Activated CD4-positive, alpha-beta memory T cell treated with anti-CD3 and anti-CD28 coated beads for 36 hours (primary cell): ENCODE measurements at places on chromosomes 6 and 20.
A peak's percentile ranks its signal among the peaks of the same experiment; 100 is the strongest.

- DNase-seq, result no peak
- H3K27me3 ChIP-seq, result no peaks in the 10 kb centered on the region
- H3K36me3 ChIP-seq, result peaks cover 4% of the 10 kb centered on the region
- H3K27ac ChIP-seq, result no peak overlapping the region
- peaks cover 20% of the 10 kb centered on the region for H3K4me1 ChIP-seq
- H3K4me3 ChIP-seq, result no peak overlapping the region
Measured at GRCh38 chr20:5859608-5860007, 90.7 kb downstream of the TRMT6 start.

- no peaks in the 10 kb centered on the region for H3K27me3 ChIP-seq
- peak; percentile 89 for DNase-seq
- peak within 1 kb of the TSS; percentile 88 for H3K4me3 ChIP-seq
- H3K4me1 ChIP-seq, result peaks cover 42% of the 10 kb centered on the region
Measured at GRCh38 chr20:297098-297924, at the start of gene ZCCHC3. ZCCHC3 (plus strand) TSS chr20:297570; CDS start chr20:297587, 17 bp downstream.

DNA sequence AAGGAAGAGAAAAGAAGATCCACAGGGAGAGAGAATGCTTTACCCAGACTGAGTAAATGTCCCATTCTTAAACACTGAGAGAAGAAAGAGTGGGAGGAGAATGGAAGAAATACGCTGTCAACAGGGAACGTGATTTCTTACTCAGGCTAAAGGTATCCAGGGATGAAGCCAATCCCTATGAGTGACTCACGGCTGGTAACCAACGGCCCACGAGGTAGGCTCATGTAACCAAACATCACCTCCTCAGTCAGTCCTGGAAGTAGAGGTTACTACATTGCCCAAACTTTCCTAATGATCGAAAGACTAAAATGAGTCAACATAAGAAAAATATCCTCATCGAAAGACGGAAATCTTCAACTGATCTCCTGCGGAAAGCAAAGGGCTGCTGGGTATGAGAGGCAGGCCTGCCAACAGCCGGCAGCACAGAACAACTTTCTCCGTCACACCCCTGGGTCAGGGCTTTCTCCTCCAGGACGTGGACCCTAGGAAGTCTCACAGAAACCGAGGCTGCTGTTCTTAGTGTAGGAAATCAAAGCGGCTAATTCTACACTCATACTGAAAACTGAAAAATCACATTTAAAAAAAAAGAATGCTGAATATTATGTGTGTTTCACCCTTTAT, 292.6 kb downstream of the GMDS start:
- H3K4me3 ChIP-seq, result no peak overlapping the region
- peaks cover 11% of the 10 kb centered on the region for H3K36me3 ChIP-seq
- no peak for DNase-seq
- H3K27ac ChIP-seq, result no peak overlapping the region

- H3K27me3 ChIP-seq, result no peaks in the 10 kb centered on the region
- H3K27ac ChIP-seq, result no peak overlapping the region
- DNase-seq, result no peak
- H3K4me3 ChIP-seq, result no peak overlapping the region
- H3K4me1 ChIP-seq, result peaks cover 22% of the 10 kb centered on the region
Measured at GRCh38 chr20:53321596-53321995, 272.0 kb downstream of the ZNF217 start.

GRCh38 chr6:24864343-24864742, 65.6 kb upstream of the ARMH2 start:
- DNase-seq, result no peak
- H3K27ac ChIP-seq, result peak overlapping the region; percentile 72
- H3K27me3 ChIP-seq, result no peaks in the 10 kb centered on the region
- H3K4me1 ChIP-seq, result peaks cover 81% of the 10 kb centered on the region
- no peak overlapping the region for H3K4me3 ChIP-seq

GRCh38 chr20:2164421-2164820, 62.8 kb downstream of the STK35 start:
- no peak overlapping the region for H3K4me3 ChIP-seq
- no peaks in the 10 kb centered on the region for H3K27me3 ChIP-seq
- no peak for DNase-seq
- no peaks in the 10 kb centered on the region for H3K4me1 ChIP-seq
- H3K36me3 ChIP-seq, result no peaks in the 10 kb centered on the region

- H3K27ac ChIP-seq, result no peak overlapping the region
- H3K27me3 ChIP-seq, result peaks cover 21% of the 10 kb centered on the region
- H3K36me3 ChIP-seq, result no peaks in the 10 kb centered on the region
Measured at GRCh38 chr20:24778585-24779031, 170.5 kb upstream of the CST7 start.

DNA sequence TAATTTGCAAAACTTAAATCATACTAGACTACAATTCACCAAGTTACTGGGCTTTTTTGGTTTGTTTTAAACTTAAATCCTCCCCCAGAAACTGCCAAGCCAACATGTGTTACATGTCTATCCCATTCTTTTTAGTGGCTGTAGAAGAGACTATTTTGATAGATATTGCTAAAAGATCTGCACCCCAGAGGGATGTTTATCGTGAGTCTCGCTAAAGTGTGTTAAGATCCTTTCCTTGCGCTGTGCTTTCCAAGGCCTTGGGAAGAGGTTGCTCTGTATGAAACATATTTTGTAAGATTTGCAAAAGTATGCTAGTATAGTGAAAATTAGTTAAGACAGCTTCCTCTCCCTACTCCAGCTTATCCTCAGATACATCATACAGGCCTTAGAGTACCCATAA, 63.0 kb downstream of the GPX5 start:
- H3K36me3 ChIP-seq, result peaks cover 4% of the 10 kb centered on the region
- H3K27me3 ChIP-seq, result peaks cover 74% of the 10 kb centered on the region
- no peak overlapping the region for H3K27ac ChIP-seq
- no peak overlapping the region for H3K4me3 ChIP-seq
- H3K4me1 ChIP-seq, result peaks cover 20% of the 10 kb centered on the region

DNA sequence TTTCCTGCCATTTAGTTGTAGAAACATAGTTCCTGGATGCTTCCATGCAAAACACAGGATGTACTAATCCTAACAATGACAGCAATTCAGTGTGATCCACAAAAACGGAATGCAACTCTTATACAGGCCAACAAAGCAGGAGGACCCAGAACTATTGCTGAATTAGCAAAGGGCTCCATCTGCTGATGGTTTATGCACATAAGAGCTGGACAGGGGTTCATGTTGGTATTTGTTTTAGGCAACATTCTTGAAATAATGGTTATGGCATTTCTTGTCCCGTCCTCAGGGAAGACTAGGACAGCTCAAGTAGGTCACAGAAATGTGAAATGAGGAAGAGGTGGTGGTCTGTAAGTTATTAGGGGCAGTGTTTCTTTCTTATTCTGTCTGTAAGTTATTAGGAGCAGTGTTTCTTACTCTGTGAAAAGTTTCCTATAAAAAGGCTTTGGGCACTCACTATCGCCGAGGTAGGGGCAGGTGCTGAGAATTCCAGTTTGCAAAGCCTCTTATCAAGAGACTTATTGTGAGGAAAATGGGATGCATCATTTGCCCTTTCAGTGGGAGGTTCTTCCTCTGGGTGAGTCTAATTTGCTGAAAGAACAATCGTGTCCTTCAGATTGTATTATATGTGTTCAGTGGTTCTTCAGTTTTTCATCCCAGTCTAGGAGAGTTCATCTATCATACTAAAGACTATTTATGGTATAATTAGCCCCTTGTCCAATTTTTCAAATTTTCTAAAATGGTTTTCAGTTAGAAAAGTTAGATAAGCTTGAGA, 171.1 kb downstream of the MCHR2 start:
- no peaks in the 10 kb centered on the region for H3K36me3 ChIP-seq
- H3K4me3 ChIP-seq, result no peak overlapping the region
- H3K27me3 ChIP-seq, result peaks cover 24% of the 10 kb centered on the region
- H3K27ac ChIP-seq, result no peak overlapping the region

- DNase-seq, result no peak
- no peaks in the 10 kb centered on the region for H3K36me3 ChIP-seq
- H3K4me1 ChIP-seq, result no peaks in the 10 kb centered on the region
- no peak overlapping the region for H3K4me3 ChIP-seq
Measured at GRCh38 chr6:56572788-56573471, 69.8 kb downstream of the DST start.

- H3K4me1 ChIP-seq, result peaks cover 80% of the 10 kb centered on the region
- peaks cover 89% of the 10 kb centered on the region for H3K36me3 ChIP-seq
- no peak for DNase-seq
Measured at GRCh38 chr6:36604090-36605060, 10.2 kb downstream of the SRSF3 start.

GRCh38 chr20:33079259-33079658, at the start of gene BPIFB4:
BPIFB4 (plus strand) TSS chr20:33079643; CDS start chr20:33081527, 1,884 bp downstream.
- DNase-seq, result no peak
- no peak within 1 kb of the TSS for H3K4me3 ChIP-seq
- H3K4me1 ChIP-seq, result peaks cover 3% of the 10 kb centered on the region
- no peak within 1 kb of the TSS for H3K27ac ChIP-seq
- no peaks in the 10 kb centered on the region for H3K36me3 ChIP-seq

GRCh38 chr6:138958595-138958994, 29.5 kb downstream of the REPS1 start:
- H3K36me3 ChIP-seq, result peaks cover 4% of the 10 kb centered on the region
- no peaks in the 10 kb centered on the region for H3K27me3 ChIP-seq
- peaks cover 55% of the 10 kb centered on the region for H3K4me1 ChIP-seq
- H3K27ac ChIP-seq, result no peak overlapping the region
- no peak for DNase-seq
- H3K4me3 ChIP-seq, result no peak overlapping the region

GRCh38 chr6:6645261-6645917, 56.9 kb downstream of the LY86 start:
- no peaks in the 10 kb centered on the region for H3K27me3 ChIP-seq
- H3K27ac ChIP-seq, result no peak overlapping the region
- H3K4me3 ChIP-seq, result no peak overlapping the region

- no peaks in the 10 kb centered on the region for H3K27me3 ChIP-seq
- no peak for DNase-seq
- H3K4me3 ChIP-seq, result no peak overlapping the region
Measured at GRCh38 chr6:134199848-134200606, 117.9 kb downstream of the SGK1 start.

- peaks cover 36% of the 10 kb centered on the region for H3K4me1 ChIP-seq
- no peak for DNase-seq
- peak overlapping the region; percentile 91 for H3K27ac ChIP-seq
- no peaks in the 10 kb centered on the region for H3K27me3 ChIP-seq
- H3K4me3 ChIP-seq, result peak overlapping the region; percentile 97
Measured at GRCh38 chr6:31829633-31830283, 2.2 kb downstream of the HSPA1B start.

GRCh38 chr6:29227235-29227634, 56.5 kb downstream of the OR2J2 start:
- H3K27ac ChIP-seq, result no peak overlapping the region
- no peaks in the 10 kb centered on the region for H3K36me3 ChIP-seq
- no peak for DNase-seq
- H3K4me3 ChIP-seq, result no peak overlapping the region
- peaks cover 24% of the 10 kb centered on the region for H3K27me3 ChIP-seq
- no peaks in the 10 kb centered on the region for H3K4me1 ChIP-seq

DNA sequence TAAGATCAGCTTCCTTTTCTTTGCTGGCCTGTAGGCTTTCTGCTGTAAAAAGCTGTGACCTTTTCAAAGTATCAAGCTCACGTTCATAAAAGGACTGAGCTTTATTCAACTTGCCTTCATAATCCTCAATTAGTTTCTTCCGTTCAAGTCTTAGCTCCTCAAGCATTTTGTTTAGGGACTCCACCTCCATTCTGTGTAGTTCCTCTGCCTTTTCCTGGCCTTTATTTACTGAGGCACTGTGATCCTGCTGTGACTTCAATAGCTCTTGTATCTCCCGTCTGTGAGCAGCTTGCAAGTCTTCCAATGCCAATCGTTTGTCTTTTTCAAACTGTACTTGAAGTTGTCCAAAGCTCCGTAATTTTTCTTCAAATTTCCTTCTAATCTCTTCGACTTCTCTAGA, 54.4 kb downstream of the FAM184A start:
- H3K4me1 ChIP-seq, result no peaks in the 10 kb centered on the region
- no peak overlapping the region for H3K4me3 ChIP-seq
- no peaks in the 10 kb centered on the region for H3K36me3 ChIP-seq
- no peak overlapping the region for H3K27ac ChIP-seq
- DNase-seq, result no peak

- H3K27ac ChIP-seq, result peak overlapping the region; percentile 38
- H3K36me3 ChIP-seq, result peaks cover 20% of the 10 kb centered on the region
- no peak overlapping the region for H3K4me3 ChIP-seq
- H3K27me3 ChIP-seq, result no peaks in the 10 kb centered on the region
- peaks cover 36% of the 10 kb centered on the region for H3K4me1 ChIP-seq
- DNase-seq, result no peak
Measured at GRCh38 chr20:34389206-34389953, 26.3 kb downstream of the ITCH start.

DNA sequence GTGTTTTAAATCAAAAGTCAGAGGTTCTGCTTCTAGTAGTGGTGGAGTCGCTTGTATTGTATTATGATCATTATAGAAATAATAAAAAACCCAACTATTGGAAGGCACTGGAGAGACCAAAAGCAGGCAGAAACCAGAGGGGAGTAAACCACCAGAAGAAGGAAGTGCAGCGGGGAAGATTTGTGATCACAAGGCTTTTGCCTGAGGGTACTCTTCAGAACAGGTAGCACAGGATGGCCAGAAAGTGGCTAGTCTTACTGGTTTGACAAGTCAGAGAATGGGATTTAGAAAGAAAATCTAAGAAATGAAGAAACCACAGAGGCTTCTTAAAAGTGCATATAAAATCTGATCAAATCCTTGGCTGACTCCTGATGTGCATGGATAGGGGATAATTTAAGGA, 24.0 kb downstream of the MAPK13 start:
- no peak overlapping the region for H3K4me3 ChIP-seq
- H3K27ac ChIP-seq, result no peak overlapping the region
- no peaks in the 10 kb centered on the region for H3K27me3 ChIP-seq
- DNase-seq, result no peak
- H3K4me1 ChIP-seq, result peaks cover 4% of the 10 kb centered on the region
- H3K36me3 ChIP-seq, result peaks cover 6% of the 10 kb centered on the region

DNA sequence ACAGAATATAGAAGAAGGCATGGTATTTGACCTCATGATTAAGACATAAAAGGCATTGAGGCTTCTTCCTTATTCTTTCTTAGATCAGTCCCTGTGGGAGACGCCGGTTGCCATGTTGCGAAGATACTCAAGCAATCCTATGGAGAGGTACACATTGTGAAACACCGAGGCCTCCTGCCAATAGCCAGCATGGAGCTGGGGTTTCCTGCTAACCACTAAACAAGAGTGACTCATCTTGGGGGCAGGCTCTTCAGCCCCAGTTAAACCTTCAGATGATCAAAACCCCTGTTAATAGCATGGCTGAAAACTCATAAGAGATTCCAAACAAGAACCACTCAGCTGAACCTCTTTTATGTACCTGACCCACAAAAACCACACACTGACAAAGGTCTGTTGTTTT, 478.8 kb downstream of the CD83 start:
- no peaks in the 10 kb centered on the region for H3K36me3 ChIP-seq
- H3K27ac ChIP-seq, result no peak overlapping the region
- H3K27me3 ChIP-seq, result no peaks in the 10 kb centered on the region
- H3K4me1 ChIP-seq, result peaks cover 13% of the 10 kb centered on the region

DNA sequence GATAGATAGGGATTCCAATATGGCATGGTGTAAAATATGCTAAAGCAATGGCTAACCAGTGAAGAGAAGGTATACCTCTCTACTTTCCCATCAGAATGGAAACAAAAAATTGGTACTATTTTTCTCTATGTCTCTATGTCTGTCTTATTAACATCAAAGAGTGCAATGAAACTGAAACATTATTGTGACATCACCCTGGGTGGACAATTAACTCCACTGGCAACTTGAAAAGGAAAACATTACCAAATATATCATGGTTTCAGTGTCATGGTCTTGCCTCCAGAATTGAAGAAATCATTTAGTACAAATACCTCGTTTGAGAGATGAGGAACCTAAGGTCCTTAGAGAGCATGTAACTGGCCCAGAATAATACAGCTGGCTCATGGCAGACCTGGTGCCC, 1132.5 kb upstream of the MAP3K7 start:
- no peak for DNase-seq
- H3K27me3 ChIP-seq, result no peaks in the 10 kb centered on the region
- H3K27ac ChIP-seq, result no peak overlapping the region
- no peak overlapping the region for H3K4me3 ChIP-seq
- H3K4me1 ChIP-seq, result no peaks in the 10 kb centered on the region
